ENCODE measurements at places on chromosomes 12 and 14.

- DNase-seq, result no peak
Observed at GRCh38 chr14:93331728-93332396, 974 bp downstream of the BTBD7 start.

DNA sequence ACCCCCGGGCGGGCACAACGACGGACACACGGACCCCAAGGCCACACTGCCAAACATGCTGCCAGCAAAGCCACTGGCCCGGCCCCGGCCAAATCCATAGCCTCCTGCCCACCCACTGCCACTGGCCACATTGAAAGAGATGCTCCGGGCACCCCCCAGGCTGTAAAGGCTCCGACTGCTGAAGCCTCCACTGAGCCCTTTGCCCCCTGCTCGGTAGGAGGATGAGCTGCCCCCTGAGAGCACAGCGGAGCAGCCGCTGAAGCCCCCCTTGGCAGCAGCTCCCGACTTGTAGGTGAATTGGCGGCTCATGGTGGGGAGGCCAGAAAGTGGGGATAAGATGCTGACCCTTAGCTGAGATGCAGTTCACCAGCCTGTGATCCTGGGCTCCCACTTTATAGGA, at the start of gene KRT73:
Gene KRT73, minus strand, starts transcription at position 344 of the 400 bp plus-strand sequence. Its CDS starts 35 bp downstream, at position 309.
- DNase-seq, result no peak

- no peak for DNase-seq
Observed at GRCh38 chr12:63064080-63064479, 86.9 kb downstream of the AVPR1A start.

GRCh38 chr12:103821773-103822172, 19.3 kb downstream of the NT5DC3 start:
- no peak for DNase-seq

DNA sequence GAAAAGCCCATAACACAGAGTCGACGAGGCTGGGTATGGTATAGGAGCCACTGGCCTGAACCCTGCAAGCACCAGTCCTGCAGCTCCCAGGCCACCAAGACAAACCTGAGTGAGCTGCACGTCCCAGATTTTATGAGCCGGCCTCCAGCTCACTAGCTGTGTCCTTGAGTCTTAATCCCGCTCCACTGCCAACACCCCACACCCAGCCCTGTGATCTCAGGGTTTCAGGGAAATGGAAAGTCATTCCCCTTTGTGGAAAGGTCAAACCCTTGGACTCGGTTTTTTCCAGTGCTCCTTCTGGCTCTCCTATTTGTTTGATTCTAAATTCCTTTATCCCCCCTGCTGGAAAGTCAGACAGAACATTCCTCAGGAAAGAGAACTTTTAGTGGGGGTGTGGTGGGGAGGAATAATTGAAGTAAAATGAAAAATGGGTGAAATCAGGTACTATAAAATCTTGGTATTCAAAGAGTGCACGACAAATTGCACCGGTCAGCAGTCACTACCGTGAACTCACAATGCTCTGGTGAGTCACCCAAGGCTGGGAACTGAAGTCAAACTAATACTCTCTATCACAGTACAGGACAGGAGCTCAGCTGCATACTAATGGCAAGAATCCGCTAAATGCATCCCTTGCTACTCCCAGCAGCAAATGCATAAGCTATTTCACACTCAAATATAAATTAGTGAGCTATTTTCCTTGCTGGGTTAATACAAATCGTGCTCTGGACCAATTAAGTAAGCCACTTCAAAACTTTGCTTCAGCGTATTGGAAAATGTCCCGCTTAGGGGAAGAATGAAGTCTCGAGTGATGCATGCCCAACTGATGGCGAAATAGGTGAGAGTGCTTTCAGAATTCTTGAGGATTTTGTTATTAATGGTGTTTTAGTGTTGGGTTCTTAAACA, 9.0 kb downstream of the PITPNM2 start:
- DNase-seq, result no peak

DNA sequence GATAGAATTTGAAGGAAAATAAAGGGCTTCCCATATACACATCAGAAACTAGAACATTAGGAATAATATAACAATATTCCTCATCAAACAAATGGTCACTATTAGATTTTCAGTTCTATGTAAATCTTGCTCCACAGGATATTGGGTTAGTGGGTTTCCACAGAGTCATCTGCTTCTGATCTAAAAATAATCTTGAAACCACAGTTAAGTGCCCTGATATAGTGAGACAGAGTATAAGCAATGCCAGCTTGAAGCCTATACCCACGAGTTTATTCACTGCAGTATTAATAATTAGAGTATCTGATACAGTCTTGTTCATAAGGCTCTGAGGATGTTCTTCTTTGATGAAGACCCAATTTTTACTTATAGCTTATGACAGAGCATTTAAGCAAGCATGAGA, 74.5 kb upstream of the ATF7IP start:
- DNase-seq, result no peak

- DNase-seq, result no peak
Observed at GRCh38 chr14:104406831-104407230, 172.7 kb upstream of the C14orf180 start.

- peak; percentile 39 for DNase-seq
Observed at GRCh38 chr14:105532735-105533141, 6.4 kb downstream of the TMEM121 start.

GRCh38 chr12:62426089-62426488, 40.5 kb upstream of the MON2 start:
- DNase-seq, result no peak

DNA sequence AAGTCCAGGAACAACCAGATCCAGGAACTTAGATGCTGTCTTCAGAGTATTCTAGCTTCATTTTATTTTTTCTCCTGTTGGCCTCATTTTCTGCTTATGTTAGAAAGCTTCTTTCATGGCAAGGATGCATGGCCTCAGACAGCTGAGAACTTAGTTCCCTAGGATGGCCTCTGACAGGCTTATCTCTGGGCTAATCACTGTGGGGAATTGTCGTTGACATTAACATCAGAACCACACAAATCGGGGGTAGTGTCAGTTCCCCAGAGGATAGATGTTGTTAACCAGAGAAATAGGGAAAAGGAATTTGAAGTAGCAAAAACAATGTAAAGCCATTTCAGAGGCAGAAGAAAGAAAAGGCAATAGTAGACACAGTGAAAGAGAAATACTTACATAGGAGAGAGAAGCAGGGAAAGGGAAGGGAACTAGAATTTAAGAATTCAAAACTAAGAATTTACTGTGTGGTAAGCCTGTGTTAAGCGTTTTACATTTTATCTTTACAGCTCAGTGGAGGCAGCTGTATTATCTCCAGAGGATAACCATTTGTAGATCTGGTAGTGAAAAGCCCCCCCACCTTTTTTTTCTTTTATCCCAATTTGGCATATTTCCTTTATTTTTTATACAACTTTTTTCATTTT, 21.8 kb downstream of the FUT8 start:
- peak; percentile 9 for DNase-seq

DNA sequence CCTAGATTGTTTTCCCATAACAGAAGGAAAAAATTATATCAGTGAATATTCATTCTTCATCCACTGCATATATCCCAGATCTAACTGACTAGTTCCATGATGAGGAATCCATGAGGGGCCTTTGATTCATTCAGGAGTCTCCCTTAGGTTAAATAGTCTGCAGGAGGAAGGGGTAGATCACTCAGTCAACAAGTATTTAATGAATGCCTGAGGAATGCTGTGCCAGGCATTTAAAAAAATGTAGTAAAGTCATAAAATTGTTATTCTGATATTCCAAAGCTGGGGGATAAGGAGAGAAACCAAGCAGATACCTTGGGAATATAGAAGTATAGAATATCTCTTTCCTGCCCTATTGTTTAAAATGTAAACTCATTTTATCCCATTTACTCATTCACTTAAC, 216.2 kb upstream of the CAND1 start:
- no peak for DNase-seq

DNA sequence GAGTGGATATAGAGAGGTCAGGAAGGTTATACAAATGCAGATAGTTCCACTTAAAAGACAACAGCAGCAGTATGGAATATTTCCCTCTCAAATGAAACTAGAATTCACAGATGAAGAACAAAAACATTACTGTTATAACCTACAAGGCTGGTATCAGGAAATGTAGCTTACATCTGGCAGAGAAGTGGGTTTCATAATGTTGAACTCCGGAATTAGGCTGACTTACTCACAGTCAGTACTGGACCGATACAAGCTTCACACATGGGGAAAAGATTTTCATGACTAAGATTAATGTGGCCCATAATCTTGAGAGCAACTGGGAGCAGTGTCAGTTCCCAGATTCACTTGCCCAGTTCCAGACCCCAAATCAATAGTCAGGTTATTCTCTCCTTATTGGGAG, 353.9 kb downstream of the DUSP6 start:
- DNase-seq, result no peak

GRCh38 chr12:70691018-70691672, 53.9 kb upstream of the PTPRB start:
- no peak for DNase-seq

- no peak for DNase-seq
Observed at GRCh38 chr14:47929334-47929733, 253.9 kb upstream of the MDGA2 start.

- peak; percentile 84 for DNase-seq
Observed at GRCh38 chr14:85533023-85533860, 3.3 kb downstream of the FLRT2 start.

DNA sequence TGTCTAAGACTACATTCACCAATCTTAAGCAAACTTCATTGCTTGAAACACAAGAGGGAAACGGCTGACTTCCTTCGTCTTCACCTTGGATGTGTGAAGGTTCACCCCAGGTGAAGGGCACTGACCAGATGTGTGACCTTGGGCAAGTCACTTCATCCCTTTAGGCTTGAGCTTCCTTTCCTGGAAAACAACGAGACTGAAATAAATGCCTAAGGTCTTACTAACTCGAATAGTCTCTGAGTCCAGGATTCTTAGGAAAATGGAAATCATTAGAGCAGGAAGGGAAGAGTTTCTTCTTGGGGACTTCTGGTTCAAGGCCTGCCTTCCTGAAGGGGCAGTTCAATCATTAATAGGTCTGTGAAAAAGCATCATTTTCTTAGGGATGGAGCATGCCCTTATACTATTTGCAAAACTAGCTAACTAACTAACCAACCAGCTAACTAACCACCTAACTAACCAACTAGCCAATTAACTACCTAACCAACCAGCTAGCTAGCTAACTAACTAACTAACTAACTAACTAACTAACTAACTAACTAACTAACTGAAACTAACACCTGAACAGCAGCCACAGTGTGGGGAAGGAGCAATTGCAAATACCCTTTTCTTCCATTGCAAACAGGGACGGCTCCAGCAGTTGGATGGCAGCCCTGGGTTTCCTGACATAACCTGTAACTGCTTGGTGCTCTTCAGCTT, 31.5 kb upstream of the EMP1 start:
- no peak for DNase-seq

GRCh38 chr12:103799857-103800771, 40.9 kb downstream of the NT5DC3 start:
- no peak for DNase-seq

DNA sequence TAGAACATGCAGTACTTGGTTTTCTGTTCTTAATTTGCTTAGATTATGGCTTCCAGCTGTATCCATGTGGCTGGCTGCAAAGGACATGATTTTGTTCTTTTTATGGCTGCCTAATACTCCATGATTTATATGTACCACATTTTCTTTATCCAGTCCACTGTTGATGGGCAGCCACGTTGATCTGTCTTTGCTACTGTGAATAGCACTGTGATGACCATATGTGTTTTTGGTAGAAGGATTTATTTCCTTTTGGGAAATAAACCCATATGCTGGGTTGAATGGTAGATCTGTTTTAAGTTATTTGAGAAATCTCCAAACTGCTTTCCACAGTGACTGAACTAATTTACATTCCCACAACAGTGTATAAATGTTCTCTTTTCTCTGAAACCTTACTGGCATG, 86.2 kb upstream of the FERMT2 start:
- DNase-seq, result no peak

- DNase-seq, result no peak
Observed at GRCh38 chr14:73913256-73913655, 26.6 kb downstream of the ZNF410 start.

- no peak for DNase-seq
Observed at GRCh38 chr14:67636361-67636919, 16.7 kb downstream of the ARG2 start.

- DNase-seq, result no peak
Observed at GRCh38 chr12:12548713-12549112, 13.9 kb downstream of the DUSP16 start.

DNA sequence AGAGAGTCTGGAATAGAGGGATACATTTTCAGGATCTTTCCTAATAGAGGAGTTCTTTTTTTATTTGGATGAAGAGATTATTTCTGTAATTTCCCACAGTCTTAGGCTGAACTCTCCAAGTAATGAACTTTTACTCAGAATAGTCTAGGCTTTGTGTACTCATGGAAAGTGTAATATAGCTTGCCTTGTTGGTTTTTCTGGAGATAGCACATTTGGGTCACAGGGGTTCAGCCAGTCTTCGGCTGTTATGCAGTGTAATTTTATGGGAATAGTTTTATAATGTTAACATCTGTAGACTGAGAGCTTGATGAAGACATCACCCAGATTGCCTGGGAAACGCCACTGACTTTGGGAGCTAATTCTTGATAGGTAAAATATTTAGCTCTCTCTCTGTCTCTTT, 450.8 kb downstream of the RAD51B start:
- no peak for DNase-seq

DNA sequence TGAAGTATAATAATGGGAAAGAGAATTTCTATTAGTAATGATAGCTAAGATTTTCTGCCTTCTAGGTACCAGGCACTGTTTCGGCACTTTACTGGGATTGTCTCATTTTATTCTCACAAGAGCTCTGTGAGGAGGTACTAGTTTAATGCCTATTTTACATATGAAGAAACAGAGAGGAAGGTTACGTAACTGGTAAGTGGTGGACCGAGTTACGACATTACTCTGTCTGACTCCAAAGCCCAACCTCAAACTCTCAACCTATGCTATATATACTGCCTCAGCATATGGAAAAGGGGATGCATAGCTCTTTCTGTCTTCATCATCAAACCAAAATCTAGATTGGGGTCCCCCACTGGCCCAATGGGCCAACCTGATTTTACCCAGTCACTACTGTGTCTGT, 133.5 kb downstream of the KTN1 start:
- no peak for DNase-seq

DNA sequence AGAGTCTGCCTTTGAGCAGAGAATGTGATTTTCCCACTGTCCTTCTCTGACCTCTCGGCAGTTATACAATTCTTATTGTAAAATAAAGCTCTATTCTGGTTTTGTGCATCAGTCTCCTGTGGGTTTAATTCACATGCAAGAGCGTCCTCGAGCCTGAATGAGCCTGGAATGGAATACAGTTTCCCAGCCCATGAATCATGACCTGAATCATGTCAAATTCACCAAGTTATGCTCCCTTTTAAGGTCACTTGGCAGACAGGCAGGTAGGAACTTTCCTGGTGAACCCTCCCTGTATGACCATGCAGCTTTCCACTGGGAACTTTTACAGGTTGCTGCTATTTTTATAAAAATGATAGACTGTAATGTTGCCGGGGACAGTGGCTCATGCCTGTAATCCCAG, 41.7 kb downstream of the BICD1 start:
- DNase-seq, result no peak

GRCh38 chr12:120642826-120643225, 2.4 kb downstream of the CABP1 start:
- DNase-seq, result no peak

GRCh38 chr12:57175428-57176138, 28.2 kb upstream of the LRP1-AS start:
- DNase-seq, result peak; percentile 76
